NCI-H2081 treated with DMSO at 0.1 percent for 48 hours (cell line): ENCODE measurements at places on chromosomes 3 and 15.

- DNase-seq: no peak
Measured at GRCh38 chr3:123757281-123757940, 126.7 kb downstream of the MYLK start.

GRCh38 chr3:53597136-53597915 lies 102.9 kb downstream of the CACNA1D start:
- no peak for DNase-seq

GRCh38 chr15:92393071-92393979 lies at the start of gene ST8SIA2:
TSS of gene ST8SIA2 (plus strand) at chr15:92393881. CDS start at chr15:92394065, 184 bp downstream.
- no peak for DNase-seq

DNA sequence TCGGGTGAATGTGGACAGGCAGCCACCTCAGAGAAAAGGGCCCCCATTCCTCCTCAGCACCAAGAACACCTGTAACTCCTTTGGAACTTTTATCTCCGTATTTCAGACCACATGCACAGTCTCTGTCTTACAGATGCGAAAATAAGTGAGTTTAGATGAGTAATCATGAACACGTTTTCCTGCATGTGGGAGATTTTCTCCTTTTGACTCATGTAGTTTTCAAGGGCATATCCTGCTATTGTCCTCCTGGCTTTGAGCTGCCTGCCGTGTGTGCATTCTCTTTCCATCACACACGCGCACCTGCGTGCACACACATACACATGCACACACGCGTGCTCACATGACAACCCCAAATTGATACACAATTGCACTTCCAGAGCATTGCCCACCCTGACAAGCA lies 239.2 kb downstream of the GABRG3 start:
- no peak for DNase-seq

- DNase-seq: no peak
Measured at GRCh38 chr3:157469561-157470294, 33.1 kb downstream of the PTX3 start.

DNA sequence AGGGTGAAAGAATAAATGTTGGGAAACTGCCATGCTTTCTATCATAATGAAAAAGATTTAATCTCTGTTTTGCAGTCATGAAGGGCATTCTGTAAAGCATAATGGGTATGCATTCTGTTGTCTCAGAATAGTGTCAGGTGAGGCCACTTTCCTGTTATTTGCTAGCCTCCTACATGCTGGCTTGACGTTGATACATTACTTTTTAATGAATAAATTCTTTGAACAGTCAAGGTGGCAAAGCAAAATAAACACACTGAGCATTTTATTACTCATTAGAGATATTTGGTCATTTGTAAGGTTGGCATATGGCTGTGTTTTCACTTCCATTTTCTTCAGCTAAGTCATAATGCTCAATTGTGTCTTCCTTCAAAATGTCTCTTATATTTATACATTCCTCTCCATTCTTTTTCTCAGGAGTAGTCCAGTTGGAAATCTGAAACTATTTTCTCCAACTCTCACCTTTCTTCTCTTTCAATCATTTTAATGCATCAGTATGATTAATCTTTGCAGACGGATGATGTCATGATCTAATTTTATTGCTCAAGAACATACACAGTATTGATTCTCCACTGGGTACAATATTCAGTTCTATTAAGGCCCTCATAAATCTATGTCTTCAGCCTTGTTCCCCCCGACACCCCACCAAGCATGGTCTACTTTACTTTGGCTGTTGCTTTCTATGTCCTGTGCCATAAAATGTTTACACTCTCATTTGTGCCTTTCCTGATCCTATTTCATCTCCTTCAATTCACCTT lies 290.7 kb downstream of the GBE1 start:
- DNase-seq: no peak

GRCh38 chr15:25173241-25174028 lies 218.6 kb downstream of the SNRPN start:
- no peak for DNase-seq

- DNase-seq: no peak
Measured at GRCh38 chr3:15638193-15638890, 36.8 kb downstream of the BTD start.

DNA sequence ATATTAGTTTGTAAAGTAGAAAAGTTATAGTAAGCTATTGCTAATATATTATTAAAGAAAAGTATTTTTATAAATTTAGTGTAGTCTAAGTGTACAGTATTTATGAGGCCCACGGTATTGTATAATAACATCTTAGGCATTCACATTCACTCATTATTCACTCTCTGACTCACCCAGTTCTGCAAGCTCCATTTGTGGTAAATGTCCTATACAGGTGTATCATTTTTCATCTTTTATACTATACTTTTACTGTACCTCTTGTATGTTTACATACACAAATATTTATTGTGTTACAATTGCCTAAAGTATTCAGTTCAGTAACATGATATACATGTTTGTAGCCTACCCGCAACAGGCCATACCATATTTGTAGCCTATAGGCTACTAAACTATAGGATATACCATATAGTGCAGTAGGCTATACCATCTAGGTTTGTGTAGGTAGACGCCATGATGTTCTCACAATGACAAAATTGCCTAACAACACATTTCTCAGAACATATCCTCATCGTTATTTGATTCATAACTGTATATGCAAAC lies 246.8 kb upstream of the ALCAM start:
- DNase-seq: no peak

GRCh38 chr3:48299746-48300712 lies 33.4 kb downstream of the SPINK8 start:
- DNase-seq: no peak

DNA sequence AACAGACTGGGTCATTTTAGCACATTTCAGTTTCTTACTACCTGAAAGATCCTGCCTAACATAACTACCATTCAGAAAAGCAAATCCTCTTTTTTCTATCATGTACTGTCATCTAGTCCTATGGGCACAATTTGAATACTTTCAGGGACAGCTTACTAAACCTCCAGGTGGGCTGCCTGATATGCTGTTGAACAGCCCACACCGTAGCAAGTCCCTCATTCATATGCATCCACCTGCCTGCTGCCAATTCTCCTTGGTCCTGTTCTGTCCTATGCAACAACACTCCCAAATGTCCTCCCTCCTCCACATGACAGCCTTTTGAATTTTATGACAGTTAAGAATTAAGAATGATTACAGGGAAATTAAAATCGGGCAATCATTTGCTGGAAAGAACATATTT lies 137.9 kb downstream of the KCNAB1 start:
- no peak for DNase-seq

GRCh38 chr3:175155172-175155571 lies 296.0 kb downstream of the NAALADL2 start:
- DNase-seq: peak; percentile 13

DNA sequence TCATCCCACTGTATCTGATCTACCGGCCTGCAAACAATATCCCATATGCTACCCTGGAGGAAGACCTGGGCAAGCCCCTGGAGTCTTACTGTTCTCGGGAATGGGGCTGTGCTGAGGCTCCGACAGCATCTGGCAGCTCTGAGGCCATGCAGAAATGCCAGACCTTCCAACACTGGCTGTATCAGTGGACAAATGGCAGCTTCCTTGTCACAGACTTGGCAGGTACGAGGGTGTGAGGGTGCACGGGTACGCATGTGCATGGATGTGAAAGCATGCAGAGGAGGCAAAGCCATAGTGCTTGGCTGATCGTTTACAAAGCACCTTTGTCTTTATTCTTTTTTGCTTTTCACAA lies 20.0 kb upstream of the SLC28A1 start:
- DNase-seq: no peak

DNA sequence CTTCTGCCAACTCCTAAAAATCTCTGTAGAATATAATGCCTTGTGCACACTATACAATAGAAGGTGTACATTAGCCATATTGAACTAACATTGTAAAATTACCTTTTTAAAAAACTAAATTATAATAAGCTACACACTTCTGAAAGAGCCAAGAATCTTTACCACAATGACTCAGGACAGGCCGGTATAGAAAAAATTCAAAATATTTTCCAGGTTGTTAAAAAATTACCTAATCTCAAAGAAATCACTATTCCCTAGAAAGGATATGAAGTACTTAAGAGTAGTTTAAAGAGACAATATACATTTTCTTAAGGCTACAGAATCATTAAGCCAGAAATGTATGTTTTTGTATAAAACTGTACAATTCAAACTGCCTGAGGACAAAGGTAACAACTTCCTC lies 48.5 kb downstream of the TJP1 start:
- DNase-seq: no peak

DNA sequence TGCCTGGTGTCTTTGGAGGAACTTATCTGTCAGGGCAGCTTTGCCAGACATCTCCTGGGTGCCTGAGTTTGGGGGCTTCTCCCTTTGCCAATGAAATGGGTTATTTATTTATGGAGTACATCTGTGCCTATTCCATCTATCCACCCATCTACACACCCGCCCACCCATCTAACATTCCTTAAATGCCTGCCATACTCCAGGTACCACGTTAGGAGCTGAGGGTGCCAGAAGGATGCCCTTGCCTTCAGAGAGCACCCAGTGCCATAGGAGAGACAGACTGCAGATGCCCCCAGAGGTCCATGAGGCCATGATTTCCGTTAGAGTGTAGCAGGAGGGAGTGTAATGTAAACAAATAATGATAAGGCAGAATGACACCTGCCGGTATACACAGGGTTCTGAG lies 21.8 kb upstream of the KIF23 start:
- no peak for DNase-seq

DNA sequence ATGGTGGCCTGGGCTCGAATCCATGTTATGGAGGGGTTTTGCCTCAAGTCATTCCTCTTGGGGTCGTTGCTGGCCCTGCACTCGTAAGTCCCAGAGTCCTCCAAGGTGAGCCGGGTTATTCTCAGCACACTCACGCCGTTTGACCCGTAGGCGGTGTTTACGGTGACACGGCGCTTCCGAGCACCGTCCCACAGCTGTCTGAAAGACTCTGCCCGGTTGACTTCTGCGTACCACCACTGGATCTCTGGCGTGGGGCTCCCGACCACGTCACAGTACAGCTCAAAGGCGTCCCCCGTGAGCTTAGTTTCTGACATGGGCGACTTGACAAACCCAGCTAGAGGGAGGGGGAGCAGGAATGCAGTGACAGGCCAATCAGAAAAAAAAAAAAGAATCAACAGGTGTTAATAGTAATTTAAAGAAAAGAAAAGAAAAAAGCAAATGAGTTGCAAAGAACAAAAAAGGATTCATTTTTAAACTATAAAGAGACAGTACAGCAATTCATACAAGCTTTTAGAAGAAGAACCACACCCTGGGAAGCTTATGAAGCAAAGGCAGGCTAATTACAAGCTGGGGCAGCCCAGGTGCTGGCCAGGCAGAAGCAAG lies 36.1 kb downstream of the NPTN start:
- DNase-seq: no peak

DNA sequence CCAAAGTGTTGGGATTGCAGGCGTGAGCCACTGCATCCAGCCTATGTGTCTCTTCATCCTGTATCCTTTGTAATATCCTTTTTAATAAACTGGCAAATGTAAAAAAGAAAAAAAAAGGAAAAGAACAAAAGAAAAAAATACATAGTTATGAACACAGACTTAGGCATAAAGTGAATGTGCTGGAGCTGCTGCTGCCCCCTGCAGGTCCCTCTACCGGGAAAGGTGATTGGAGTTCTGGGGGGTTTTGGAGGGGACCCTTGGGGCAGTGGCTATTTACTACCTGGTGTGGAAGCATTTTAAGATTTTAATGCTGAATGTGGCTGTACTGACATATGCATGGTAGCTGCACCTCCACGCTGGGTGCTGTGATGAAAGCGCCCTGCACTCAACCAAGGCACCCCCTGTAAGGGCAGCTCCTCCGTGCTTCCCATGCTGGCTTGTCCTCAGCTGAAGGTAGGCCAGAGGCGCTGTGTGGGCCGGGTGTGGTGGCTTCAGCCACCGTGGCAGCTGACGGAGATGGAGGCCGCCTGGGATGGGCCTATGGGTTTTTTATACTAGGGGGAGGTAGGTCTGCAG lies 49.9 kb downstream of the RPLP1 start:
- DNase-seq: no peak

- no peak for DNase-seq
Measured at GRCh38 chr3:160738048-160738447, 18.0 kb upstream of the PPM1L start.

DNA sequence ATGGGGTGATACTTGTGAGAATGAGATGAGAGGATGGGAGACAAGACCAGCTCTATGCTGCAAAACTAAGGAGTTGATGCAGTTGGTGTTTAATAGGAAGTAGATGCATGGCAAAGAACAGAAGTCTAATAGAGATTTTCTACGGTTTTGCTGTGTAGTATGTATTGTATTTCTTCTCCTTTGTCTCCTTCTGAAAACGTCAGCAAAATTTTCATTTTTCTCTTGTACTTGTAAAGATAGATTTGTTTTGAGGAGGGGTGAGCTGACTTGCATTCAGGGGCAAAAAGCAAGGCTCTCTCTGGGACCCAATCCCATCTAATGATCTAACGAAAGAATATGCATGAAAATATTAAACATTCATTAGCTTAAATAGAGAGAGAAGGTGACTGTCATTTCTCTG lies 94.6 kb upstream of the NANOGP8 start:
- no peak for DNase-seq

DNA sequence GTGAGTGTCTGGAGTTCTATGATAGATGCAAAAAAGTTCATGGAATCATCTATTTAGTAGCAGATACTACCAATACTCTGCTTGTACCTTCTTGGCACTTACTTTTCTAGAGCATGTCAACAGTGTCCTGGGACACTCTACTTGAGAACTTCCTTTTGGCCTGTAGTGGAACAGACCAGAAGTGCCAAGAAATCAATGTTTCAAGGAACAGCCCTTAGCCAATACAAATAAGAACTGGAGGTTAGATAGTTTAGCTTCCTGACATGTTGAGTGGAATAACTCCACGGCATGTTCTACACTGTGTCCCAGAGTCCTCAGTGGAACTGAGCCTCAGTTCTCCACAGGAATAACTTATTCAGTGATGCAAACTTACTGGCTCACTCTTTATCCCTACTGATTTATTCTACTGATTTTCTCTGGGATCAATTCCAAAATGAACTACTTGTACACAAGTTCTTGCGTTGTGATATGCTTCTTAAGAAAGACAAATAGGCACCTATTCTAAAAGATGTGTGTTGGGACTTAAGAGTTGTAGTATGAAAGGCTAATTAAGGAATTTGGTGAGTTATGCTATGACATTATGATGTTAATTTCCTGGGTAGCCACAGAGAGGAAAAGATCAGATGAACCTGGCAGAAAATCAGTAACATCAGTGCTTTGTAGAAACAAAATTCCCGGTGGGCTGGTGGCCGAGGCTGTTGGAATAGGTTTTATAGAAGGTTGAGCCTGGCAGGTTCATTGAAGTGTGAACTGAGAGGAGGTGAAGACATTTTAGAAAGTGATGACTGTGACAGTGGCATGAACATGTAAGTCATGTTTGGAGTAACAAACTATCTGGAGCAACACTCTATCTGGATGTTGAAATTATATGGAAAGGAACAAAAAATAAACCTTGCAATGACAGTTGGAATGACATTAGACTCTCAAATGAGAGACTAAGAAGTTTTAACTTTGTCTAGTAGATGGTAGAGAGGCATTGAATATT lies 101.8 kb upstream of the RBMS3 start:
- no peak for DNase-seq

- no peak for DNase-seq
Measured at GRCh38 chr3:128067489-128067888, 15.3 kb downstream of the SEC61A1 start.
